ENCODE measurements at places on chromosomes 3 and 15.

GRCh38 chr3:194673761-194674160 lies 1.8 kb upstream of the LSG1 start:
- DNase-seq, result no peak

GRCh38 chr3:181930105-181930504 lies 218.4 kb downstream of the SOX2 start:
- DNase-seq, result no peak

- no peak for DNase-seq
These were observed 24.0 kb upstream of the SOX2 start for GRCh38 chr3:181687731-181688130.

DNA sequence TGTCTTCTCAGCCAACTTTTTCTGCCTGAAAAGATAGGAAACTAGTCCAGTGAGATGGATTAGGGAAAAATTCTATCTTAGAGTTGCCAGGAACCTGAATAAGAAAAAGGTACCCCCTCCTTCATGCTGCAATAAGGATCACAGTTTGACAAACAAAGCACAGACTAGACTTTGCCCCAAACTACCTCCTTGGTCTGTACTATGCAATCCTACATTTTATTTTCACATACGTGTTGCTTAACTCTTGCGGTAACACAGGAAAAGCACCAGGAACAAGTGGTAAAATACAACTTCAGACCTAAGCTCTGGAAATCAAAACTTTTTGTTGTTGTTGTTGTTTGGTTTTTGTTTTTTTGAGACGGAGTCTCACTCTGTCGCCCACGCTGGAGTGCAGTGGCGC lies 11.3 kb upstream of the IL12A start:
- DNase-seq, result no peak

GRCh38 chr15:100771746-100772145 lies 107.9 kb upstream of the ALDH1A3 start:
- no peak for DNase-seq

- DNase-seq, result no peak
These were observed 594.9 kb upstream of the CFAP20DC start for GRCh38 chr3:59644479-59645402.

DNA sequence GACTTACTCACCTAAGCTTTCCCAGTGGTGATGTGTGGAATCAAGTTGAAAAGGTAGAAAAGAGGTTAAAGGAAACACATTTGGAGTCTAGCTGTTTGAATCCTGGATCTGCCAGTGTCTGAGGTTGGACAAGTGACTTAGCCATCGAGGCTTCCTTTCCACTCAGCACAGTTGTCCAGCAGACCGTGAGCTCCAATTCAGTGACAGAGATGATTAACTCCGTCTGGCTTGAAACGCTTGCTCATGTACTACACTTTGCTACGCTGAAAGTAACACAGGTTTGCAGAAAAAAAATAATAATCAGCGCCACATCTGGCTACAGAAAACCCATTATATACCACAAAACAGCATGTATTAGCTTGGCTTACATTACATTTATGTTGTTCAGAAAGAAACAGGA lies 364.9 kb upstream of the MCTP2 start:
- DNase-seq, result peak; percentile 78

DNA sequence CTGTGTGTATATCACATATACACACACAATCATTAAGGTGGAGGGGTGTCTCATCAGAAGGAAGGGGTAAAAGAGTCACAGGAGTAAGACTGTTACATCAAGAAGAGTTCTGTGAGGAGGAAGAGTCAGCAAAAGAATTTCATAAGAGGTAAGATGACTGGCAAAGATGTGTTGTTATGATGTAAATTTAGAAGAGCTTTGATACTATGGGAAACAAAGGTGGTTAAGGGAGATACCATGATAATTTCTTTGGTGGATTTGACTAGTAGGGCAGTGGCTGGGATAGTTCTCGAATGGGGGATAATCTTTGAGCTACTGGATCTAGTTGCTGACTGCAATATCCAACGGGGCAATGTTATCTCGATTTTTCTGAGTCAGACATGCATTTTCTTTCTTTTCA lies 61.6 kb downstream of the STAG1 start:
- DNase-seq, result no peak

- DNase-seq, result no peak
These were observed 273.8 kb upstream of the DCBLD2 start for GRCh38 chr3:99175276-99175812.

Data from eye (tissue), 1 donor.